ENCODE measurements at places on chromosomes 5 and 9.

DNA sequence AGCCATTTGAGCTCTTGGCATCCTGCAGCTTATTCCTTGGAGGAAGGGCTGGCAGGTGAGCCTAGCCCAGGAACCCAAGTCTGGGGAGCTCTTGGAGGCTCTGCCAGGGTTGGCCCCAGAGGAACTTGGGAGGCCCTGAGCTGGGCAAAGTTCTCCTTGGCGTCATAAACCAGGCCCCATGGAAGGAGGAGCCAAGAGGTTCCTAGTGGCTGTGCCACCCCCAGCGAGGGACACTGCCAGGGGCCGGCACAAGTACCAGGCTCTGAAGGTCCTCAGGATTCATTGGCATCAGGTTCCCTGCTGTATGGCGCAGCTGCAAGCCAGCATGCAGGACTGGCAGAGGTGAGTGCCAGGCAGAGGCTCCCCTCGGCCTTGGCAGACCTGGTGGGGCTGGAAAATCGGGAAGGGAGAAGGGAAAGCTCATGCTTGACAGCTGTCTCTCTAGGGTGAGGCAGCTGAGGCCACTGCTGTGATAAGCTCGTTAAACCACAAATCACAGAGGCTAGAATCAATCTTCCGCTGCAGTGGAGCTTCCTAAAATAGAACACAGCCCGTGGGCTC lies 54.6 kb upstream of the SYNPO start:
- no peak for DNase-seq

DNA sequence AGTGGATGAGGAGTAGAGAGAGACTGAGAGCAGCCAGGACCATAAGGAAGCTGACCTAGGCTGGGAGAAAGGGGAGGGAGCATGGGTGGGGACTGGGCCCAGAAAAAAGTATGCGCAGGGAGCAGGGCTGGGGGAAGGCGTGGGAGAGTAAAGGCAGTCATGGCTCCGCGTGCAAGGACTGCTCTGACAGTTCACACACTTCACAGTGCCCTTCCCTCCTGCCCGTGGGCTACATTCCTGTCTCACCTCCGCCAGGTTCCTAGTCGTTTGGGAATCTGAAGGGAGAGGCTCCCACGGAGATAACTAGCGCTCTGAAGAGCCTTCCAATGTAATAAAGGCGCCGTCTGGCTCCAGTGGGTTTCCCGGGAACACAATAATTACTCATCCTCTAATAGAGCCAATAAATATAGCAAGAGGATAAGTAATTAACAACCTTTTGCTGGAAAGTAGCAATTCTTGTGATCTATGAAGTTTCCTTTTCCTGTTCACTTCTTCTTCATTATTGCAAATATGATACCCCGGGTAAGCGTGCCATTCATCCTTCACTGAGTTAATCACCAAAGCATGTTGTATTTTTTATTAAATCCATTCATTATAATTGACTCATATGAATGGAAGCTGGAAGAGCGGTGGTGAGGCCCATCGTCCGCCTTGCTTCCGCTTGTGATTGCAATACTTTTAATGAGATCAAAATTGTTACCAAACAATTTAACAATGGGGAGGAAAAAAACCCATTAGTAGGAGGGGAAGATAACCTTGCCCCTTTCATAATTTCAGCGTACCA lies 39.3 kb downstream of the TTLL11 start:
- DNase-seq: no peak

DNA sequence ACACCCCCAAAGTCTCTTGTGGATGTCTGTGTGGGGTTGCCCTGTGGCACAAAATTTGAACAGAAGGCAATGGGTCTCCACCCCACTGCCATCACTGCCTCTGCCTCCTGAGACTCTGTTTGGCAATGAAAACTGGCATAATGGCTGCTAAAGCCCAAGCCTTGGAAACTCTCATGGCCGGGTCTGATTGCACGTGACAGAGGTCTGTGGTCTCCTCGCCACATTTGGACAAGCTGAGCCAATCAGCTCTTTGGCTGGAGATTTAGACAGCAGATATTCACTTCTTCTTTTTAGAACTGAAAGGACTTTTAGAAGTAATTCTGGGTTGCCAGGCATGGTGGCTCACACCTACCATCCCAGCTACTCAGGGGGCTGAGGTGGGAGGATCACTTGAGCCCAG lies 5.5 kb downstream of the GGTA1 start:
- no peak for DNase-seq

GRCh38 chr9:126411225-126411947 lies 84.8 kb downstream of the MVB12B start:
- no peak for DNase-seq

GRCh38 chr9:112411626-112412027 lies 31.7 kb downstream of the HSDL2 start:
- DNase-seq: no peak

- no peak for DNase-seq
These were observed 27.0 kb upstream of the ERGIC1 start for GRCh38 chr5:172806897-172807672.

DNA sequence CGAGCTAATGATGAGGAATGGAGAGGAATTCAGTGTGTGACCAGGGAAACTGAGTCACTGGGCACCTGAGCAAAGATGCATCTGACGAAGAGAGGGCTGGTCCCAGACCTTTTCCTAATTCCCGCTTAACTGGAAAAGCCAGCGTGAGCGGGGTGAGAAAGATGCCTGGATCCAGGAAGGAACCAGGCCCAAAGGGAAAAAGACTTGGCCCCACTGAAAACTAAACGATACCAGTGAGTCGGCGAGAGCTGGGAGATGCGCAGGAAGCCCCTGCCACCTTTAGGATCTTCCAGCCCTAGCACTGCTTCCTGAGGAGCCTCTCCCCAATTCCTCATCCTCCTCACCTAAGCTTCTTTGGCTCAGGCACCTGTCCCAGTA lies 499 bp upstream of the FCHSD1 start:
- no peak for DNase-seq

- no peak for DNase-seq
These were observed 3.1 kb upstream of the ZNF474 start for GRCh38 chr5:122126177-122126755.

DNA sequence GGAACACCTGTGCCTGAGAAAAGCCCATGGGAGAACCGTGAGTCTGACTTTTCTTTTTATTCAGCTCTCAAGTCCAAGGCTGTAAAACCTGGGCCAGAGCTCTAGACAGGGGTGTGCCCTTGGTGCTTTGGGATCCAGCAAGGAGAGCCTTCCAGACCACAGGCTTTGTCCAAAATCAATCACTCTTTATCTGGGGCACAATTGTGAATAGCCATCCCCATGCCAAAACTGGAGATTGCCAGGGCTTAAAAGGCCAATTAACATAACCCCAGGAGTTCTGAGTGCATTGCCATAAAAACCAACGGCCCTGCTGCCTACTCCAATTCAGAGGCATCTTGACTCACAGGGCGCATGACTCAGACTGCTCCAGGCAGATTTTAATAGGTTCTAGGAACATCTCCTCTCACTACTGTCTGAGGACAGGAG lies 391.8 kb downstream of the ARHGEF28 start:
- no peak for DNase-seq

DNA sequence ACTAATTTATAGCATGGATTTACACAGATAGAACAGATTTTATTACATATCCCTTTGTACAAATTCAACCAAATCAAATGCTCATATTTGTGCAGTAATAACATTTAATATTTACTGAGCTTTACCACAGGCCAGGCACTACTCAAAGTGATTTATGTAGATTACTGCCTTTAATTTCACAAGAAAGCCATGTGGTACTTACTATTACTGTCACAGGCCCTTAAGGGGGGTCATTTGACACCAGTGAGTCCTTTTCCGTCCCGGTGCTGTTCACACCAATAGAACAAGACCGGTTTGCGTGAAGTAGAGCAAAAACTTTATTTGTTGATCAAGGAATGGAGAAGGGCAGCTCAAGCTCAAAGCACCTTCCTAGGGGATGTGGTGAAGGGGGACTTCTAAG lies 308.5 kb upstream of the KCNN2 start:
- no peak for DNase-seq

GRCh38 chr9:80410106-80410505 lies 838.3 kb downstream of the TLE4 start:
- DNase-seq: no peak

DNA sequence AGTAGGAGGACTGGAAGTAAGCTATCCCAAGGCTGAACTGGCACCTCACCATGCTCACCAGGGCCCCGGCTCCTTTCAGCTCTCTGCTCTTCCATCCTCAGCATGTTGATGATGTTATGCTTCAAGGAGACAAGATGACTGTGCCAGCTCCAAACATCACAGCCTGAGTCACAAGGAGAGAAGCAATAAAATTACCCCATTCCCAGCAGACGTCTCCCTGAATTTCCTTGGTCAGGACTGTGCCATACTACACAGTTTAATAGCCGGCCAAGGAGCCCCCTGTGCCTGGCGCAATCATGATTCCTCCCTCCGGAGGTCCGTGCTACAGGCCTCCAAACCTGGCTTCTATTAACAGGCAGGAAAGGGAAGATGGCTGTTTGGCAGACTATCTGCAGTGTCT lies 51.2 kb upstream of the ROR2 start:
- DNase-seq: no peak

DNA sequence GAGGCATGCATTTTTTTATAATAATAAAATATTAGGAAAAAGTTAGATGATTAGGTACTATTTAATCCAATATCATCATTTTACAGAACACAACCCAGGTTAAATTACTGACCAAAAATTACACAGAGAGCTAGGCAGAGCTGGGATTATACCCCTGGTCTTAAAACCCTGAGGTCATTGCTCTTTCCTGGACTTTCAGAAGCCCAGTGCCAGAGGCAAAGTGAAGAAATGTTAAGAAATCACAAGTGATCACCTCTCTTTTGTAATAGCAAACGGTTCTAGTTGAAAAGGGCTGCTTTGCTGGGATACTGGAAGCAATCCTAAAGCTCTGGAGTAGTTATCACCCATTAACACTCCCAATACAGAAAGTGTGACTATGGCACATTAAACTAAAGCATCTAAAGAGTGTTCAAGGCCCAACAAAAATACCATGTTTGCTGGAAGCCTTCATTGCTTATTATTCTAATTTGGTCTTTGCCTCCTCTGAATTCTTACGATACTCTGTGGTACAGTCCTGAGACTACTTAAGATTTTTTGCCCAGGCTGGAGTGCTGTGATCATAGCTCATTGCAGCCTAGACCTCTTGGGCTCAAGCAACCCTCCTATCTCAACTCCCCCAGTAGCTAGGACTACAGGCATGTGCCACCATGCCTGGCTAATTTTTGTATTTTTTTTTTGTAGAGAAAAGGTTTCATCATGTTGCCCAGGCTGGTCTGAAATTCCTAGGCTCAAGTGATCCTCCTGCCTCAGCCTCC lies 575.9 kb downstream of the RAB3C start:
- no peak for DNase-seq

- DNase-seq: no peak
These were observed 32.6 kb upstream of the PRRC2B start for GRCh38 chr9:131361202-131361833.

GRCh38 chr9:112849363-112849922 lies 41.2 kb downstream of the SLC46A2 start:
- DNase-seq: no peak

DNA sequence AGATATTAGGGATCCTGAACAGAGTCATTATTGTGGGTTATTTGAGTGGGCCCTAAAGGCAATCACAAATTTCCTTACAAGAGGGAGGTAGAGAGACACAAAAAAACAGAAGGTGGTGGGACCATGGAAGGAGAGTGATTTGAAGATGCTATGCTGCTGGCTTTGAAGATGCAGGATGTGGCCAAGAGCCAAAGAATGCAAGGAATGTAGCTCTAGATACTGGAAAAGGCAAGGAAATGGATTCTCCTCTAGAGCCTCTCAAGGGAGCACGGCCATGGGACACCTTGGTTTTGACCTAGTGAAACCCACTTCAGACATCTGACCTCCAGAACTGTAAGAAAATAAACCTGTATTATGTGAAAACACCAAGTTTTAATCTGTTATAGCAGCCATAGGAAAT lies 53.8 kb downstream of the TTC39B start:
- DNase-seq: no peak

- DNase-seq: no peak
These were observed 82.8 kb downstream of the DAP start for GRCh38 chr5:10678244-10678643.

DNA sequence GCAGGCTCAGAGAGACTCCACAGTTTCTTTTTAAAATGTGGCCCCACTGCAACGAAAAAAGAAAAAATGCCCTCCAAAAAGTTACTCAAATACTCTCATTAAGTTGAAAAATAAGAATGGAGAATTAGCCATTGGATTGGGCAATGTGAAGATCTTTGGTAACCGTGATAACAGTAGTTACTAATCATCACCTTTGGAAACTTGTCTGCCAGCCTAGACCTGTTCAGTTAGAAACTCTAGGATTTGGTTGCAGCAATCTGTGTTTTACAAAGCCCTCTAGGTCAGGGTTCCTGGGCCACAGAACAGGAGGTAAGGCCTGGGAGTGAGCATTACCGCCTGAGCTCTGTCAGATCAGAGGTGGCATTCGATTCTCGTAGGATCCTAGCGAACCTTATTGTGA lies 34.2 kb downstream of the VPS13A start:
- no peak for DNase-seq

DNA sequence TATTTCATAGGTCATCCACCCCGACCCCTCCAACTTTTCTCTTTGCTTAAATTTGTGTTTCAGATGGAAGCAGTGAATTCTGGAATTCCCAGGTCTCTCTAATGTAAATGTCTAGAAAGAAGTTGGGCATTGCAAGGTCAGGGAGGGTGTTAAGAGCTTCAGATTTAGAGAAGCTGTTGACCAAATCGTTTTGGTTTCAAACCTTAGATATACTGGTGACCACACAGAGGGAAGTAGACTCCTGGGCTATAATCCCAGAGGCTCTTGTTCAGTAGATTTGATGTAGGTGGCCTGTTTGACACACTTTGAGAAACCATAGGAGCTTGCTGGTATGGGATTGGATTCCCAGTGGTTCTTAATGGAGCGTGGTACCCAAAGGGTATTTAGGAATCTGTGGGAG lies 137.3 kb upstream of the KLF9 start:
- no peak for DNase-seq

DNA sequence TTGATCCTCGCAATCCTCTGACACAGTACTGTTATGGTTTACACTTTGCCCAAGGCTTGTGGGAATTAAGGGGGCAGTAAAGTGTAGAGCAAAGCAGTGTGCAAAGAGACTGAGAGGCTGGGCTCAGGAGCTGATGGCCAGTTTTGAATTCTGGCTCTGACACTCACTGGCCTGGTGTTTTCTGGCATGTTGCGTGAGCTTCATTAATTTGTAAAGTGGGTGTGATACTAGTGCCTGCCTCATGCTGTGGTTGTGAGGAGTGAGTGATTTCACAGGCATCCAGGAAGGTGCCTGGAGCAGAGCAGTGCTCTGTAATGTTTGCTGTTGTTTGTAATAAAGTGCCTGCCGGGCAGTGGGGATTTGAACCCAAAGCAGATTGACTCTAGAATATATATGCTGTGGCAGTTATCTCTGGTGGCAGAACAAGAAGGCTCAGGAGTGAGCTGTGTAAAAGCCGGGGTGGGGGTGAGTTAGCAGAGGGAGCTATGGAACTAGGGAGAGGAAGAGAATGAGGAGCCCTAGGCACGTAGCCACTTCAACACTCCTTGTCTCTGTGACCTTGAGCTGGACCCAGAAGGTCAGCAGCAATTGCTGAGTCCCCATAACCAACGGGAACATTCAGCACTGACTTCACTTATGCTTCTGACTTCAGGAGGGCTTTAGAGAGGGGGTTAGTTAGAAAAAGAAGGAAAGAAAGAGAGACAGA lies 108.5 kb downstream of the DOCK2 start:
- DNase-seq: no peak

Data from GOT3 (cell line).